SK-MEL-5 (cell line): ENCODE measurements at places on chromosomes 3 and 15. TPM values are rescaled to one million over a fixed set of nuclear protein-coding genes. Genes with fewer than 3 reads are reported as not detected.

The SLC4A7 gene
- 34.3 and 35.8 TPM in 2 replicates for total RNA-seq

The MIX23 gene
- total RNA-seq, result 72.7 and 97.1 TPM in 2 replicates

The TEX55 gene
- total RNA-seq, result not detected in 2 replicates

The ZNF662 gene
- 0.13 TPM in 1 of 2 replicates, not detected in the other for total RNA-seq

The CAND2 gene
- 0.35 and 0.48 TPM in 2 replicates for total RNA-seq

The CRYGS gene
- total RNA-seq, result 0.08 and 1.6 TPM in 2 replicates

- peak; percentile 40 for DNase-seq
These were observed 15.7 kb downstream of the KCNAB1 start for GRCh38 chr3:156135921-156136638.

- DNase-seq, result no peak
These were observed 1.9 kb downstream of the KLF13 start for GRCh38 chr15:31328428-31328968.

DNA sequence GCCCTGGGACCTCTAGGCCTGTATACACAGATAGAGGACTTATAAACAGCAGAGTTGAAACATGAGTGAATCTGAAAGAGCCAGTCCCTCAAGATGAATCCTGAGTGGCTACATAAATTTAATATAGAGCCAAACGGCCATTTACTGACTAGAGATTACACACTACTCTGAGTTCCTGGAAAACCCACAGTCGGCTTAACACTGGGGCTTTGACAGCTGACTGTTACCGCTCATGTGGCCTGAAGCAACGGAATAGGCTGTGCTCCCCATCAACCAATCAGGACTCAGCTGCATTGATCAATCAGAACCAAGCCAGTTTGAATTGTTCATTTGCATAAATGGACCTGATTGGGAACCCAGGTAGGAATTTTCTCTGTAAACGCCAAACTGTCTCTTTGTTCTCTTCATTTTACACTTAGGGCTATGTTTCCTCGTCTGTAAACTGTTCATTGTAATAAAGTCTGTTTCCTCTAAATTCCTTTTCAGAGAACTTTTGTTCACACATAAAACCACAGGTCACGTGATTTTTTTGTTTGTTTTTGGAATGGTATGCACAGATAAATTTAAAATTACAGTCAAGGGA, 40.5 kb downstream of the CCNL1 start:
- DNase-seq, result no peak

- DNase-seq, result no peak
These were observed 11.9 kb downstream of the MCM2 start for GRCh38 chr3:127610105-127610504.

GRCh38 chr3:96755519-96755918, 58.9 kb upstream of the EPHA6 start:
- no peak for DNase-seq

- DNase-seq, result peak; percentile 58
These were observed 62.7 kb upstream of the BNIP2 start for GRCh38 chr15:59751552-59752413.

DNA sequence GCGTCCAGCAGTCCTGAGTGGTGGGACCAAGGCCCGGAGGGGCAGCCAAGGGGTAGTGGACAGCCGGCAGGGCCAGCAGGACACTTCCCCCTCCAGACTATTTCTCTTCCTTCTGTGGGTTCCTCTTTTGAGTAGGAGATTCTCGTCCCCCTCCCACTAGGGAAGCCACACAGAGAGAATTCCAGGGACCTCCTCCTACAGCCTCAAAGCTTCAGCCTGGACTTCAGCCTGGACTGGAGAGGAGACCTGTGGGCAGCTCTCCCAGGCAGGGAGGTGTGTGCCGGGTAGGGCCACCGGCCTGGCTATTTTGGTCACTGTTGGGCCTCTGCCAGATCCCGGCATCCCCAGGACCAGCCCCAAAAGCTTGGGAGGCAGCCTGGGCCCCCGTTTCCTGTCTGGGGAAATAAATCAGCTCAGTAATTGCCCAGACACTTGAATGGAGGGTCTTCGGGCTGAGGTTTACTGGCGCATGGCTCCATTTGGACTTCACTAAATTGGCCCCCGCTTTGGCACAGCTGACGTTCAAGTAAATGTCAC, 1.3 kb downstream of the SLC6A6 start:
- no peak for DNase-seq

GRCh38 chr15:41730543-41730942, 43.7 kb upstream of the MAPKBP1 start:
- DNase-seq, result no peak

GRCh38 chr3:168002786-168003368, 92.8 kb downstream of the GOLIM4 start:
- DNase-seq, result peak; percentile 12
